Activated naive CD8-positive, alpha-beta T cell treated with anti-CD3 and anti-CD28 coated beads for 36 hours (primary cell): ENCODE measurements at places on chromosomes 2 and 18.

DNA sequence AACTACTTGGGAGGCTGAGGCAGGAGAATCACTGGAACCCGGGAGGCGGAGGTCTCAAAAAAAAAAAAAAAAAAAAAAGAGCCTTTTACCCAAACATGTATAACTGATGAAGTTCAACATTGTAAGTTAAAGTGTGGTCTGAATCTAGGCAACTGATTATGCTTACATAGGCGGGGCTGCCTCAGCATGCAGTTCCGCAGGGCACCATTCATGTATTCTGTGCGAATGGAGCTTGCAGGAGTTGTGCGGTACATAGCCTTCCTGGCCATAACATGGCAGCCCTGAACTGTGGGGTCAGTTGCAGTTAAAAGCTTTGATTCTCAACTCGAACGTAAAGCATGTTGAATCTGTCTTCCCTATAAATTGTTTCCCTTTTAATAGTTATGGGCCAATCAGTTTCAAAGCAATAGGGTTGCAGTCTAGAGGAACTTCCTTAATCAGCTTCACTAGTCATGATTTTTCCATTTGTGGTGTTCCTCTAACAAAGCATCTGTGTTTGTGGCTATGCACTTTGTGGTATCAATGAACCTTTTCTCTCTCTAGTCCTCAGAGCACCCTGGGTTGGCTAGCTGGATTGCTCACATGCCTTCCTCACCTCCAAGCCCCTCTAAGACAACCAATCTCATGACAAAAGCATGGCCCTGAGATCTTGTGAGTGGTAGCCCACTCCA, 30.6 kb upstream of the CEP68 start:
- DNase-seq, result no peak

GRCh38 chr2:158034198-158034866, 67.3 kb upstream of the UPP2 start:
- DNase-seq, result no peak

DNA sequence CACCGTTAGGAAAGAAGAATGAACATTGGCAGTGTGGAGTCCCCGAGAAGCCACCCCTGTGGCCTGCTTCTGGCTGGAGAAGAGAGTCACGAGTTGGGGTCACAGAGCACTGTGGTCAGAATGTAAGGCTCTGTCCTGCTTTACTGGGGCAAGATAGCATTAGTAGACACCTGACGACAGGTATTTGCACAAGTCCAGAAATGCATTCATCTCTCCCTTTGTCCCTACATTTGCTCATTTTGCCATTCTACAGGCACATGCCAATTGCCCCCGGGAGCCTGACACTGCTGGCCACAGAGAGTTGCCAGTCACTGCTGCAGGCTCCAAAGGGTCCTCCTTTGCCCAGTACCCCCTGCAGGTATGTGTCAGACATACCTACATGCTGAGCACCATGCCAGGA, 133.3 kb downstream of the SMAD2 start:
- DNase-seq, result no peak

DNA sequence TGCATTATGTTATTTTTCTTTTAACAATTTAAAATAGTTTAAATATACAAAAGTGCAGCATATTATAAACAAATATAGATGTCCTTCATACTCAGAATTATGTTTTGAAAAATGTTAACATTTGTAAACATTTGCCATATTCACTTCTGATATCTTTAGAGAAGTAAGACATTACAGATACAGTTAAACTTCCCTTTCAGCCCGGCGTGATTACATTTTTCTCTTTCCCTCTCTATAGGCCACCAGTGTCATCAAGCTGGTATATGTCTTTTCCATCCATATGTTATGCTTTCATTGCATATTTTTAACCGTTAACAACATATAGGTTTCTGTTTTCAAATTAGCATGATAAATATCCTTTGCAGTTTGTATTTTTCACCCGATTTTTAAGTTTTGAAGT, 27.1 kb downstream of the TTC39C start:
- no peak for DNase-seq

- DNase-seq, result no peak
Measured at GRCh38 chr2:166293984-166294383, 81.8 kb downstream of the SCN9A start.

DNA sequence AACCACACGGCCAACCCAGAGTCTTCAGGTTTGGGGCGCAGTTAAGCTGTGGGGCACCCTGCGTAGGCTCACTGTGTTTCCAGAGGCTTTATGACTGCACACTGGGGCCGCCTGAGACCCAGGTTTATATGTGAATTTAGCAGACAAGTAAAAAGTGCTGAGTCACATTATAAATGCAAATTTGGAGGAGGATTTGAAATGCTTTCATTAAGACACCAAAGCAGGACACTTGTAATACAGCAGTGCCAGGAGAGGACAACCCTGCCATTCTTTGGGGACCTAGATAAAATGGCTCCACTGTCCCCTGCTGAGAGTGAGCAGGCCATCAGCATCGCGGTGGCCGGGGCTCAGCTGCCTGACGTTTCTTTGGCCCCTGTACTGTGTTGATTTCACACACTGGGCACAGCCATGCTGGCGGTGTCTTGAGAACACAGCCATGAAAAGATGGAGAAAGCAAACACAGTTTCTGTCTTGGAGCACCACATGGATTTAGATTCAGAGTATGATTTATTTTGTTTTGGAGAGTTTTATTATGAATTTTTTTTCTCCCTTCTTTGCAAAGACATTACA, 10.2 kb downstream of the ACKR3 start:
- DNase-seq, result no peak

DNA sequence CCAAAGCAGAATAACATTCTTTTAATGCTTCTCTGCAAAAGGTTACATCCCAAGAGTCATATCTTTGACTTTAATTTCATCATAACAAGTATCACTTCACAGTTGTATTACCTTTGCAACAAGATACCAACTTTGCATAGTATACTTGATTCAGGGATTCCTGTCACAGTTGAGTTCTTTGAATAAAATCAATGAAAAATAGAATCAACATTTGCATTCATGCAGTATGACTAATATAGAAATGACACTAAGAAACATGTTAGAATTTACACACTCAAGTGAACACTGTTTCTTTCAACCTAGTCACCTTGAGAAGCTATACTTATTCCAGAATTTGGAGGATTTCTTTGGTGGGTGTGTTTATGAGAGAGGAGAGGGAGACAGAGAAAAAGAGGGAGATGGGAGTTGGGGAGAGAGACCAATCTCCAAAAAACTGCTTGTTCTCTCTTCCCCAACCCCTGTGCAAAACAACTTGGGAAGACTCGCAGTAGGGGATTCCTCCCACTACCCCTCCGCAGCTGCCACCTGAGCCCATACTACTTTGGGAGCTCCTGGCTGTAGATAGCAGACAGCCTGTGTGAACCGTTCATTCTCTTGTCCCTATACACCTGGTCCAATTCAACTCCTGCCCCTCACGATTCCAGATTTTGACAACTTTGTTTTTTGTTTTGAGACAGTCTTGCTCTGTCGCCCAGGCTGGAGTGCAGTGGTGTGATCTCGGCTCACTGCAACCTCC, 57.7 kb downstream of the PELI1 start:
- DNase-seq, result no peak

DNA sequence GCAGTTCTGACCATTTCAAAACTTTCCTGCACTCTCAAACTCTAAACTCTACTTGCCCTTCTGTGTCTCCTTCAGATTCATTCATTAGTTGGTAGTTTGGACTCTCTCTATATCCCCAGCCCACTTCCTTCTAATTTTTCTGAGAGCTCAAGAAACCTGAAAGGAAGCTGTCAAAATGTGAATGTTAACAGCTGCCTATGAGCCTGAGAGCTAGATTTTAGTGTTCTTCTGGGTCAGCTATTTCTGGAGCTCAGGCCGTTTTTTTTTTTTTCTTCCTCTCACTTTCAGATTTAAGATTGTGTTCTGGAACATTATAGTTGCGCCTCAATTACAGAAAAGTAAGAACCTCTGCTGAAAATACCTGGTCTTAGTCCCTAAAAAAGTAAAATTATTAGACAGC, 73.1 kb downstream of the RTN4 start:
- DNase-seq, result no peak

DNA sequence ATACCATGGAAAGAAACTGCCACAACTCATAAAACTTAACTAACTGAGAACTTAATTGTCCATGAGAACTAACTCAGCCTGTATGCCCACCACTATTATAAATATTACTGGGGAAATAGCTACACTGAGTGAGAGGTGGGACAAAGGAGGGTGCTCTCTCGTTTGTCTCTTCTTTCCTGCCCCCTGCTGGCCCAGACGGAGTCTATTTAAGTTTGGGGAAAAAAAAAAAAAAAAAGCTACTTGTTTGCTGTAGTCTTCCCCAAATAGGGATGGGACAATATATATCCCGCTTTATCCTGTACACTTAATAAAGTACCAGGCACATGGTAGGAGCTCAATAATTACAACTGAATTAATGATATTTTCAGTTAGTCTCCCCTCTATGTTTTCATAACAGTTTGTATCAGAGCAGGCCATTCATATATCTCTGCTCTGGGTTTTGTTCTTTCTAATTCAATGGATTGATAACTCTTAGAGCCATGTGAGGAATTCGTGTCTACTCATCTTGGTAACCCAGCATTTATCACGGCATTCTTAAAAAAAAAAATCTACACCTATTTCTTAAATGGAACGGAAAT, 647.6 kb upstream of the PKDCC start:
- DNase-seq, result no peak

DNA sequence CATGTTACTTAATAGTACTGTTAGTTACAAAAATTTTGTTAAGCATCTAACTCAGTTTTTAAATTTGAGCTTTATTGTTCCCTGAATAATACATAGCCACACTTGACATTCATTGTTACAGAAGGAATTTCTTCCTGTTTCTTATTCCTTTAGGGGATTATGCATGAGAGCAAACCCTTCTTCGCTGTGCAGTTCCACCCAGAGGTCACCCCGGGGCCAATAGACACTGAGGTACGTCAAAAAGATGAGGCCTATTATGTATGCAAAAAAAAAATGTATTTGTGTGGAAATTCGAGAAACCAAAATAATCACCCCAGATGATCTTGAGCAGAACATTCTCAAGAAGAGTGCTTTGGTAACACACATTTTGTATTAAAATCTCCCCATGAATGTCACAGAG, 36.3 kb downstream of the CPS1 start:
- DNase-seq, result no peak

DNA sequence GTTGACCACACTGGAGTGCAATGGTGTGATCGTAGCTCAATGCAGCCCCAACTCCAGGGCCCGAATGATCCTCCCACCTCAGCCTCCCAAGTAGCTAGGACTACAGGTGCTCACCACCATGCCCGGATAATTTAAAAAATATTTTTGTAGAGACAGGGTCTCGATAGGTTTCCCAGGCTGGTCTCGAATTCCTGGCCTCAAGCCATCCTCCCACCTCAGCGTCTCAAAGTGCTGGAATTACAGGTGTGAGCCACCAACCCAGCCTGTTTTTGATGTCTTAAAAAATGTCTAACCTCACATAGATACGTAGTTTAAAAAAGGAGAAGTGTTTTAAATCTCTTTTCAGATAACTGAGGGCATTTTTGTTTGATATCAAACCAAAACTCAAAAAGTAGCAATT, 37.6 kb downstream of the IMPA2 start:
- DNase-seq, result no peak

- DNase-seq, result no peak
Measured at GRCh38 chr2:177708660-177709444, 316.3 kb downstream of the AGPS start.

GRCh38 chr2:223601932-223602666, at the start of gene SCG2:
TSS of gene SCG2 (minus strand) at chr2:223602361. CDS start at chr2:223599282, 3,079 bp downstream.
- DNase-seq, result peak; percentile 44

DNA sequence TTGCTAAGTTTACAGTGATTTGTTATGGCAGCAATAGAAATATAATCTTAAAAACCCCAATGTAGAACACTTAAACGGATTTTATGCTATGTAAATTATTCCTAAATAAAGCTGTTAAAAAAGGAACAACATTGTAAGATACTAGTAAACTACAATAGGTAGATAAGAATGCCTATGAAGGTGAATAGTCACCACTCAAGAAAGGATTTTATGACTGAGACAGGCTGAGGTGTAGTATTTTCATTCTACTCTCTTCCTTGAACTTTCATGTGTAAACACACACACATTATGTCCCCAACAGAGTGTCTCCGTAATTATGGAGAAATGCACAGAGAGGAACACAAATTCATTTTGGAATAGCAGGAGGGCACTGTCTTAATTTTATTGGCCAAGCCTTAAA, 183.9 kb upstream of the ST6GAL2 start:
- DNase-seq, result no peak
